ENCODE measurements at places on chromosomes 12 and 14. TPM values are rescaled to one million over a fixed set of nuclear protein-coding genes. Genes with fewer than 3 reads are reported as not detected.

DNA sequence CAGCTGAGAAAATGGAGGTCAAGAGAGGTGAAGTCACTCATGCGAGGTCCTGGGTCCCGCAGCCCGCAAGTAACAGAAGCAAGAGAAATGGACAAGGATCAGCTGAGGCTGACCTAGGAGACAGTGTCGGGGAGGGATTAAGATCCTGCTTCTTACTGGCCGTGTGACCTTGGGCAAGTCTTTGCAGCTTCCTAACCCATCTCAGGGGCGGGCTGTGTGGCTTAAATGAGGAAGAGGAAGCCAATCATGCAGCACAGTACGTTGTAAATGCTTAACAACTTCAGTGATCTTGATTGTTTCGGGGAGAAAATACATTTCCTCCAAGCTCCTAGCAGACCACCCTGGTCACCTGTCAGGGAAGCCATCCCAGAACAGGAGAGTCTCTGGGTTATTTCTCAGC is 7.1 kb upstream of the PGF start:
- ATAC-seq = no peak

- no peak for ATAC-seq
Measured at GRCh38 chr12:96810477-96810876, 96.6 kb upstream of the NEDD1 start.

The IAPP gene
- total RNA-seq = not detected

GRCh38 chr12:129592449-129592848 is 311.4 kb downstream of the TMEM132D start:
- no peak for ATAC-seq

DNA sequence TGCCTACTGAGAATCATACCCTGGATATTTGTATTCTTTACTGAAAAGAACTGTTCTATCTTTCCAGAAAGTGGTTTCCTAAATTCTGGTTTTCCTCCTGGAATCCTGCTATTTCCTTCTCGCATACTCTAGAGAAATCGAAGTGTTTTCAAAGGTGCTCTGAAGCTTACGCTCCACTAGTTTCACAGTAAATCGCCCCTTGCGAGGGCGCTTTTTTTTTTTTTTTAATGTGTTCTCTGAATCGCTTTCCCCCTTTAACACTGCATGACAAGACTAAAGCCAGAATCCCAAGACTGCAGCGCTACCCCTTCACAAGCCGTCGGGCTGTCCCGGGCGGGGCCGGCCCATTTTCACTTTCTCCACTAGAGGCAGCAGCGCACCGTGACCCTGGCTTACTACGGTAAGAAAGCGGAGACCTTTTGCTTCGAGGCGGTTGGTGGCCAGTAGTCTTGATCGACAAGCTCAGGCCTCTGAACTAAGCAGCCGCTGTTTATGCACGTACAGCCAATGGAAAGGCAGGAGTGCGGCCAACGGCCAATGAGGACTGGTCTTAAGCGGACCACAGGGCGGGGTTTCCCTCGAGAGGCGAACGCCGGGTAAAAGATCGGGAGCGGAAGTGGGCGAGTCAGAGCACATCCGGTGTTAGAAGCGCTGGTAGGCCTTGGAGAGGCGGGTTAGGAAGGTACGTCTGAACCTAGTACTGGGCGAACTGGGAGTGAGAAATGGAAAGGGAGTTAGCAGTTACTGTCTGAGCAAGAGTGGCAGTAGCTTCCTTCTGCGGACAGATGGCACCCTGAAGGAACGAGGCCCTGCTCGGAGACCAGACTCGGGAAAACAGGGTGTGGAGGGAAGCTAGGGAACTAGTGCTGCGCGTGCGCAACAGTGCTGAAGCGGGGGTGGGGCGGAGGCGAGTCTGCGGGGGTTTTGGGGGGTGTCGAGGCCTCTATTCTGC is at the start of gene TMBIM6:
TSS of gene TMBIM6 (plus strand) at position 628 of the 952 bp plus-strand sequence. CDS start 10,937 bp downstream, outside the sequence.
- ATAC-seq = peak; percentile 99

- ATAC-seq = no peak
Measured at GRCh38 chr14:97707603-97708002, 910.4 kb downstream of the VRK1 start.

The MSRB3 gene
- 320 TPM for total RNA-seq

DNA sequence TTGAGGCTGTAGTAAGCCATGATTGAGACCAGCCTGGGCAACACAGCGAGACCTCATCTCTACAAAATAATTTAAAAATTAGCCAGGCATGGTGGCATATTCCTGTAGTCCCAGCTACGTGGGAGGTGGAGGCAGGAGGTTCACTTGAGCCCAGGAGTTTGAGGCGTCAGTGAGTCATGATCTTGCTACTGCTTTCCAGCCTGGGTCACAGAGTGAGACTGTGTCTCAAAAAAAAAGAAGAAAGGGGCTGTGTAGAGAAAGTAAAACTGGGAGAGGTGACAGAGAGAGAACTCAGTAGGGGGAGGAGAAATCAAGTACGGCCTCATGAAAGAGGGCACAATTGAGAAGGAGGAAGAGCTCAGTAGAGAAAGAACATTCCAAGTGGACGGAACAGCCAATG is 12.4 kb downstream of the TECPR2 start:
- no peak for ATAC-seq
